ENCODE measurements at places on chromosomes 4 and X.

- DNase-seq: no peak
These were observed 46.7 kb downstream of the LARP1B start for GRCh38 chr4:128107766-128108165.

GRCh38 chrX:73508861-73509260, 54.1 kb upstream of the CHIC1 start:
- DNase-seq: no peak

- no peak for DNase-seq
These were observed 943.0 kb upstream of the PRKX start for GRCh38 chrX:4656419-4656818.

- DNase-seq: peak; percentile 7
These were observed 62.8 kb downstream of the PPP1R2C start for GRCh38 chrX:42714981-42715700.

GRCh38 chr4:45502471-45502870, 621.4 kb downstream of the GABRG1 start:
- DNase-seq: no peak

DNA sequence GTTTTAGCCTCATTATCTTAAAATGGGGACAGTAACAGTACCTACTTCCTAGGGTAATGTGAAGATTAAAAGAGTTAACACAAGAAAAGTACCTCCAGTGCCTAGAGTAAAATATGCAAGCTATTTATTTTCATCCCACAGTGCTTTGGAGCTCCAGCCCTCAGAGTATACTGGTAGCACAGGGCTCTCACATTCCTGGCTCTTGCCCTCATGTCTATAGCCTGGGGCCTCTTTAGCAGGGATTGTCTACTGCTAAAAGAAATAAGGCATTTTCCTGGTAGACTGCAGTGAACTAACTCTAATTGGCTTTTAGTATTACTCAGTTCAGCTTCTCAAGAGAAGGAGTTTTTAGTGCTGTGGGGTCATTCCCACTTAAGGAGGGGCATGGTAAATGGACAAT, 60.8 kb downstream of the RRAGB start:
- DNase-seq: no peak

DNA sequence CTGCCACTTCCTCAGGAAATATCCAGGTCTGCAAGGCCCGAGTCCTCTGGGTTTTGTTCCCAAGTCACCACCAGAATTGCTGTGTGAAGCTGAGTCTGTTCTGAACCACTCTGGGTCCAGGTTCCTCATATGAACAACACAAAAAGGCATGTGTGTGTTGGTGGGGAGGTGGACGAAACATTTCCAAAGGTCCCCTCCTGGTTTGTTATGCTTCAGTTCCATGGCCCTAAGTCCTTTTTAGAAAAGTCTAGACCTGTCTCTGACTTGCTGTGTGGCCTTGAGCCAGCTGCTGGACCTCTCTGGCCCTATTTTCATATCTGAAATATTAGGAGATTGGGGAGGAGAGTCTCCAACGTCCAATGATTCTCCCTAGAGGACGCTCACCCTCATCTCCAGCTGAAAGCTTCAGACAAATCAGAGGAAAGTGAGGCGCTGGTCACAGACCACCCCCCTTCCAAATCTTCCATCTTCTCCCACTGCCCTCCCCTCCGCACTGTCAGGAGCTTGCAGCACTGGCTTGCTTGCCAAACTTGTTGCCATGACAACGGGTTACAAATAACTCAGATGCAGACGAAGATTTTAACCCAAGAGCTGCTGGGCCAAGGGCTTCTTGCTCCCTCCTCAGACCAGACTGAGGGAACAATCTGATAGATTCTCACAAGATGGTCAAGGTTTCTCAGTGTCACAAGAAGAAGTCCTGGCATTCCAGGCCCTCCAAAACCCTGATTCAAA, 64.5 kb downstream of the SMC1A start:
- no peak for DNase-seq

GRCh38 chr4:82213485-82214417, 160.0 kb downstream of the HNRNPD start:
- DNase-seq: no peak

GRCh38 chrX:132395026-132395425, 93.8 kb downstream of the MBNL3 start:
- DNase-seq: no peak

- no peak for DNase-seq
These were observed 254.1 kb upstream of the KLF3 start for GRCh38 chr4:38409852-38410251.

- no peak for DNase-seq
These were observed 634 bp downstream of the CWH43 start for GRCh38 chr4:48986654-48987164.

- no peak for DNase-seq
These were observed 567.7 kb downstream of the KCNIP4 start for GRCh38 chr4:21380861-21381260.

GRCh38 chr4:9937078-9937477, 84.2 kb downstream of the SLC2A9 start:
- DNase-seq: no peak

- no peak for DNase-seq
These were observed 49.0 kb upstream of the EGFL6 start for GRCh38 chrX:13520351-13520750.

- no peak for DNase-seq
These were observed 388.1 kb upstream of the MAD2L1 start for GRCh38 chr4:120454788-120455187.

GRCh38 chr4:137558951-137559350, 26.7 kb upstream of the PCDH18 start:
- no peak for DNase-seq

DNA sequence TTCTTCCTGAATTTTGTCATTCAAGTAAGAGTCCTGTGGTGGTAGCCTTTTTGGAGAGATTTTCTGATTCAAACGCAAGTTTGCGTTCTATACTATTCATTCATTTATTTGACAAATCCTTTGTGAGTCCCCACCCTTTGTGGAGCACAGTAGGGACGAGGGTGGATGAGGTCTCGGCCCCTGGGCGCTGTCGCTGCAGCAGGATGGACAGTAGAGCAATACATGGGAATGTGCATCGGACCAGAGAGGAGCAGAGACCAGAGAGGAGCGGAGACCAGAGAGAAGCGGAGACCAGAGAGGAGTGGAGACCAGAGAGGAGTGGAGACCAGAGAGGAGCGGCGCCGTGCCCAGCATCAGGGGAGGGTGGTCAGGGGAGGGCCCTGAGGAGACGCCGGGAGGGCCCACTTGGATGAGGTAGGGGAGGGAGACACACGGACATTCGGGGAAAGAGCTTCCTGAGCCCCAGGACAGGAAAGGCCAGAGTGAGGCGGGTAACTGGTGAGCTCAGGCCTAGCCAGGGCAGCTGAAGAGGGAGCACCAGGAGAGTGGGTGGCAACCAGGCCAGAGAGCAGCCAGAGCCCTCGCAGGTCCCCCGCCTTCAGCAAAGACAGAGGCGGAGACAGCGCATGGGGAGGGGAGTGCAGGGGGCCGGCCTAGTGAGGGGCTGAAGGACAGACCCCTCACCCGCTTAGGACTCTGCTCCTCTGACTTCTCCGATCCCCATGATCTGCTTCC, 67.3 kb downstream of the NAT8L start:
- DNase-seq: no peak

DNA sequence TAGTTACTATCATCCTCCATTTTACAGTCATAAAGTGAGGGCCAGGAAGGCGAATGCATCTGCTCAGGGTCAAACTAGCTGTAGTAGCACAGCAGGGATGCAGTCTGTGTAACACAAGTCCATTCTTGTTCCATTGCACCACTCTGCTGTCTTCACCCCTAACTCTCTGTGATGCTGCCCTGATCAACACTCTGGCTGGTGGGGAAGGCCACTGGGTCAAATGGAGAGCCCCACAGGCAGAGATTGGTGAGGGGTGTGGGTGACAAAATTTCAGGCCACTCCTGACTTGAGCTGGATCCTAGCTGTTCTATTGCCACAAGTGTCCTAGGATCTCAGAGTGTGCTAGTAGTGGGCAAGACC, 136.5 kb downstream of the PJA1 start:
- no peak for DNase-seq

GRCh38 chr4:168830777-168831512, 179.1 kb downstream of the CBR4 start:
- no peak for DNase-seq

GRCh38 chr4:139884438-139884837, 218.8 kb downstream of the MGST2 start:
- DNase-seq: no peak

- DNase-seq: no peak
These were observed 77.3 kb downstream of the AFF2 start for GRCh38 chrX:148577741-148578140.

DNA sequence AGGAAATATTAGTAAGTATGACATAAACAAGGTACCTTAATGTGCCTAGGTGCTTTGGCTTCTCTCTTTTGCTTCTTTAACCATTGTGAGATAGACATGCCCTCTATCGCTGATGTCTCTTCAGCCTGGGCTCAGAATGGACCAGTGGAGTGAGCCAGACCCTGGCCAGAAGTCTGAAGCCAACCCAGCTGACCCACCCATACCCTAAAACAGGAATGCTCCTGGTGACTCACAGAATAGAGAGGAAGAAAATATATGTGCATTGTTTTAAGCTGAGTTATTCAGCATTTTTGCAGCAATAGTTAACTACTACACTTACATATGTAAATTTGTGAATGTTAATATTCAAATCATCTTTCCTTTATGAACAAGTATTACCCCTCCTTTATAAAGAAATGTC, 167.5 kb upstream of the PCDH10 start:
- no peak for DNase-seq

- DNase-seq: no peak
These were observed 113.7 kb downstream of the CHRNA9 start for GRCh38 chr4:40448875-40449274.

GRCh38 chr4:181289198-181289597, 954.0 kb upstream of the TENM3 start:
- DNase-seq: no peak

DNA sequence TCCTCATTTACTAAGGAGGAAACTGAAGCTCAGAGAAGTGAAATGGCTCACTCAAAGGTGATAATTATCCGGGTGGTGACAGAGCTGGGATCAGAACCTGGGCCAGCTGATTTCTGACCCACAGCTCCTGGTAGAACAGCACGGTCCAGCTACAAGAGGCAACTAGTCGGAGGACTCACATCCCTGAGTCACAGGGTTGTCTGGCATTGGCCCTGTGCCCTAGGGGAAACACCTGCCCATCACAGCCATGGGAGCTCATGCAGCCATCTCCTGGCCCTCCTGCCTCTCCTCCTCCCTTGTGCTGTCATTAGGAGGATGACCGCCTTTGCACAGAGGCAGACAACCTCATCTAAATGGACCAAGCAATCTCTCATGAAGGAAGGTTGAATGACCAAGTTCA, 115.2 kb upstream of the TSPAN5 start:
- DNase-seq: no peak

- no peak for DNase-seq
These were observed 329.8 kb downstream of the NR3C2 start for GRCh38 chr4:148112231-148112982.

DNA sequence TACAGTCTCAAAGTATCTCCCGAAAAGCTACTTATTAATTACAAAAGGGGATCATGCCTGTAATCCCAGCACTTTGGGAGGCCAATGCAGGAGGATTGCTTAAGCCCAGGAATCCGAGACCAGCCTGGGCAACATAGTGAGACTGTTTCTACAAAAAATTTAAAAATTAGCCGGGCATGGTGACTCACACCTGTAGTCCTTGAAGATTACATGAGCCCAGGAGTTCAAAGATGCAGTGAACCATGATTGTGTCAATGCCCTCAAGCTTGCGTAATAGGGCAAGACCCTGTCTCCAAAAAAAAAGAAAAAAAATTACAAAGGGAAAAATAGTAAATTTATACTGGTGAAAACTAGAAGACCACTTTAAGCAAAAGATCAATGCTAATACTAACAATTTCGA, 3.3 kb upstream of the PORCN start:
- DNase-seq: no peak

DNA sequence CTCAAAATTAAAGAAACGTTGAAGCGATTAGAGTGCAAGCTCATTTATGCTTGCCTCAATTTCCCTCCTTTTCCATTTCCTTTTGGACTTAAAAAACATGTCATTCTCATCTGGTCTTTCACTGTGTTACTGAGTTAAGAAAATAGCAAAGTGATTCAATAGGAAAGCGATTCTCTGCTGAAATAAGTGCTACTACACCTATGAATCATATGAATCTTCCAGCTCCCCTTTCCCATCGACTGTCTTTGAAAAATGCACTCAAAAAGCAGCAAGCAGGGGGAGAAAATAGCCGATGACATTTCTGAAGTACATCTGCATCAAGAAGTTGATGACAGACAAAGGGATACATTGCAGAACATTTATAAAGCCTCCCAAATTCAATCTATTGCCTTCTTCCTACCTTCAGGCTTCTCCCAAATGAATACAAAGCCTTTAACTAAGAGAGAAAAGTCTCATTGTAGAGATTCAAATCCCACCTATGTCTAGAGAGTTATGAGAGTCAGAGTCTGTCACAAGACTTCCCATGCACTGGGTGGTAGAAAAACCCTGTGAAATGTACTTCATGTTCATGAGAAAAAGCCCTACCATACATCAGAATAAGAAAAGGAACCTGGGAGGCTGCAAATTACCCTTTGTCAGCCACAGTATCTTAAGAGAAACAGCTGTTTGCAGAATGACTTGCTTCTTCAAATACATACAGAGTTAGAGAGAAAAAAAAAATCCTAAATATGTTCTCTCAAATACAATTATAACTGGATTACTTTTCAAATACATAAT, 78.9 kb downstream of the MBNL3 start:
- DNase-seq: no peak

DNA sequence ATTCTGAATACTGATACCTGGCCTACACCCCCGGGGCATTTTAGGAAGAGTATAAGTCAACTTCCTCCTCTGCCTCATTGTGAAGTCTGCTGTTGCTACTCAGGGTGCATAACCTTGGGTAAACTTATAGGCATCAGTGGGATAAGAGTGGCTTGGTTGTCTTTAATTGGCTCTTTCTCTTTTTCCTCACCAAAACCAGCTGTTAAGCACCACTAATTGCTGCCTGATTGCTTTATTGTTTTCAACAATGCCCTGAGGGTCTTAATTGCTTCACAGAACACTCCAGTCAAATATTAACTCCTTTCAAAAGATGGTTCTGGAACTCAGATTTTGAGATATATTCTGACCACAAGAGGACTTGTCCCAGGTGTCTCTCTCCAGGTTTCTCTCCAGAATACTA, 337.0 kb upstream of the MAGEB16 start:
- no peak for DNase-seq

DNA sequence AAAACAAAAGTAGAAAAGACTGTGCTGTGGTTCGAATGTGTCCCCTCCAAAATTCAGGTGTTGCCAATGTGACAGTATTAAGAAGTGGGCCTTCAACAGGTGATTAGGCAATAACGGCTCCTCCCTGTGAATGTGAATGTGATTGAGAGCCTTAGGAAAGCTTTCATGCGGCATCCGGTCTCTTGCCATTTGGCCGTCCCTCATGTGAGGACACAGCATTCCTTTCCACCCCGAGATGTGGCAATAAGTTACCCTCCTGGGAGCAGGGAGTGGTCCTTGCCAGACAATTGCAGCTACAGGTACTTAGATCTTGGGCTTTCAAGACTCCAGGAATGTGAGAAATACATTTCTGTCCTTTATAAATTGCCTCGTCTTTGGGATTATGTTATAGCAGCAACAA, 129.3 kb downstream of the CPEB2 start:
- DNase-seq: no peak

- no peak for DNase-seq
These were observed 118.9 kb downstream of the KLHL4 start for GRCh38 chrX:87636533-87636932.

Measured in stimulated activated CD8-positive, alpha-beta memory T cell treated with anti-CD3 and anti-CD28 coated beads, Interleukin-12 subunit alpha, Interleukin-12 subunit beta, amount 100 ng/mL, for 1 hour (primary cell).